ENCODE measurements at places on chromosomes 3 and 15.

- no peak for DNase-seq
Observed at GRCh38 chr3:113141543-113141942, 69.8 kb upstream of the BOC start.

- DNase-seq, result no peak
Observed at GRCh38 chr3:157794771-157795170, 291.6 kb upstream of the VEPH1 start.

DNA sequence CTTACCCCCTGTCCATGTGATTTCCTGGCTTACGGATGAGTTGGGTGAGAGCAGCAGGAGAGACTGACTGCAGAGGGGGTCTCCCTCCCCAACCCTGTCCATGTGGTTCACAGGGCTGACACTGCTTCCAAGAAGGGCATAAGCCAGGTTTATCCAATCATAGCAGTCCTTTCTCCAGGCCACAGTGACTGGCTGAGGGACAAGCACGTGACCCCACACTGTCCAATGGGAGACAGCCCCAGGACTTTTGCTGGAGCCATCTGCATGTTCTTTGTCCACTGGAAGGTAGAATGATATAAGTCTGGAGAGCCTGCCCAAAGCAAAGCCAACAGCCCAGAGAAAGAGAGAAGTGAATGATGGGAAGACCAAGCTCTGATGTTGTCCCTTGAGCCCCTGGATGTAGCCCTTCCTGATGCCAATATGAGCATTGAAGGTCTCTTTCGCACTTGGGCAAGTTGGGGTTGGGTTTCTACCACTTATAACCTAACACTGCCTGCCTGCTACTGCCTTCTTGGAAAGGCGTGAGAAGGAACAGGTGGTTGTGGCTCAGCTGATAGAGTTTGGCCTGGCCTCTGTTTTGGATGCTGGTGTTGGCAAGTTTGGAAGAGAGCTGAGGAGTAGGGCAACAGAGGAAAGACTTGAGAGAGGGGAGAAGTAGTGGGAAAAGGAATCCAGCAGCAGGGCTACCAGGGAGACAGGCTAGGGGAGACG lies 41.3 kb upstream of the GRIP2 start:
- DNase-seq, result no peak

DNA sequence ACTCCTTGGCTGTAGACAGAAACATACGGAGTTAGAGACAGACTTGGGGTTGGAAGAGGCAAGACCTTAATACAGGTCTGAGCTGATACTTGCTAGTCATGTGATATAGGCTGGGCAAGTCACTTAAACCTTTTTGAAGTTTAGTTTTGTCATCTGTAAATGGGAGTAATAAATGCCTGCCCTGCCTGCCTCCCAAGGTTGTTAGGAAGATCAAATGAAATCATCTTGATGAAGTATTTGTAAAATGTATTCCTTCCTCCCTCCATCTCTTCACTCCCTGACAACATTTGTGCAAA lies 2.9 kb downstream of the PXK start:
- DNase-seq, result no peak

- no peak for DNase-seq
Observed at GRCh38 chr3:188842639-188843038, 329.1 kb upstream of the TPRG1 start.

GRCh38 chr15:96818861-96819260 lies 488.4 kb downstream of the NR2F2 start:
- DNase-seq, result no peak

GRCh38 chr3:134363381-134363755 lies 10.9 kb downstream of the AMOTL2 start:
- DNase-seq, result no peak

- peak; percentile 77 for DNase-seq
Observed at GRCh38 chr3:194395778-194396538, 3.1 kb downstream of the GP5 start.

DNA sequence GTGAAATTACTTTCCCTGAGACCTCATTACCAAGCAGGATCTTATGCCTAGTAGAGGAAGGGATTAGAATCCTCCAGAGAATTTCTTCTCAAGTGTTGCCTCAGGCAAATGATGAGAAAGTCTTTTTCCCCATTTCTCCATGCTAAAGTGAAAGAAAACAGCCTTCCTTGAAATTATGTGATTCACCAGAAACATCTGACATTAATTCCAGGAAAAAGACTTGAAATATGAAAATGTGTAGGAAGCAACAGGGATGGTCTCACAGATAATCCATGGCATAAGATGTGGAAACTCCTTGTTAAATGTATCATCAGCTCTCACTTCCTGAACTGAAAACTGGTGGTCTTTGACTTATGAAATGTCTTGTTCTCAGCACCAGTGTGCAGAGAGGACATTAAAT lies 17.9 kb upstream of the ABI3BP start:
- DNase-seq, result no peak

GRCh38 chr3:124960105-124960504 lies 25.6 kb upstream of the MUC13 start:
- DNase-seq, result no peak

GRCh38 chr15:101479851-101480612 lies 9.5 kb downstream of the PCSK6 start:
- DNase-seq, result no peak

- no peak for DNase-seq
Observed at GRCh38 chr15:74032606-74033561, 38.4 kb downstream of the PML start.

DNA sequence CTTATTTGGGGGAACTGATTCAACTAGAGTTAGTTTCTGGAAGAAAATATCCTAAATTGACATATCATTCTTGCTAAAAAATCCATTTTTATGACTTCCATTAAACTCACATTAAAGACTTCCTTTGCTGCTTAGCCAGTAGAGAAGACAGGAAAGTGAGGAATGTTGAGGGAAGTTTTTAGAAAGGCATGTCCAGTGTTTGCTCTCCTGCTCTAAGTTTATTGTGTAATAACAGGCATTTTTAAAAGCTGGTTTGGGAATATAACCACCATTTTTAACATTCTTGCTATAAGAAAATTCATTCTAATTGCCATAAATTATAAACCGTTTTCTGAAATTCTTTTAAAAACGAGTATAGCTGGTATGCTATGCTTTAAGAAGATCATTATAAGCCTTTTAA lies 428.0 kb downstream of the RAP2B start:
- DNase-seq, result no peak

DNA sequence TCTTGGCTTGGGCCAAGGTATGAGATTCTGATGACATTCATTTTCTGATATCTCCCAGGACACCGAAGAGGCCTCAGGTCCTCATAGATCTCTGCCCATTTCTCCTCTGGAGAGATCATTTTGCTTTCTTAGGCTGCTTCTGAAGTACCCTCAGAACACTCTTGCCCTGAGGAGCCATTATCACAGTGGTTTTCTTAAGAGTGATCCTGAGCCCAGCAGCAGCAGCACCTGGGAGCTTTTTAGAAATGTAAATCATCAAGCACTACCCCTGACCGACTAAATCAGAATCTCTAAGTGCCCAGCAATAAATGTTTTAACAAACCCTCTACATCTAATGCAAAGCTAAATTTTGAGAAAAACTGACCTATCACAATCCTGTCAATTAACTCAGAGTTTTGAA lies 40.6 kb upstream of the SLC9A9 start:
- DNase-seq, result no peak

GRCh38 chr3:62446337-62446940 lies 73.1 kb upstream of the FEZF2 start:
- no peak for DNase-seq

DNA sequence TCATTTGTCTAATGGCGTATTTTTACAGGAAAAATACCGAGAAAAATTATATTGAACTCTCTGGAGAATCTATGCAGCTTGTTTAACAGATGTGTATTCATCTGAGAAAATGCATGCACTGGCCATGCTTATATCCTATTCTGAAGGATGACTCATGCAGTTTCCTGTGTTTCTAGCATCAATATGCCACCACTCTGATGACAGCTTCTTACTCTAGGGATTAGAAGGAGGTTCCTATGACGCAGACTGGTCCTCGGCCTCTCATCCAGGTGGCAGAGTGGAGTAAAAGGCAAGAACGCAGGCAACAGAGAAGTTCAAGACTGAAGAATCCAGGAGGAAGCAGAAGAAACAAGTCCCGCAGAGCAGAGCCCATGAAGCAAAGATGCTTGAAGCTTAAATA lies 910.0 kb upstream of the ROBO1 start:
- DNase-seq, result no peak

DNA sequence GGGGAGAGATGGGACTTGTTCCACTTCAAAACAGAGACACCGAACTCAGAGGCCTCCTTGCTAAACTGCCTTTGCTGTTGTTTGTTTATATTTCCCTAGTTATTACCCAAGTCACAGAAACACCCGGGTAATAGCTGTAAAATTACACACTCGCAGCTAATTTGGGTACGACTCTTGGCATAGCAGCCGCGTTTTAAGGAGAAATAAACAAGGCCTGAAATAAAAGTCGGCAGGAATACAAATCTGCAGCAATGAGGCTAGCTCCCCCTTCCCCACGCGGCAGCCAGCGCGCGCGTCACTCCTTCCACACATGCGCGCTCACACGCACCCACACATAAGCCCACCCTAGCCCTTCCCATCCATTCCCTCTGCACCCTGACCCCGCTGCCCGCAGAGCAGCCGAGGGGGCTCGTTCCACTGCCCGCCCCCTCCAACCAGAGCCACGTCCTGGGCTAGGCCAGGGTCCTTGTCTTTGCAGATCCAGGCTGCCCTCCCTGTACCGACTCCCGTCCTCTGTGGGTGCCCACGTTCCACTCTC lies 67.3 kb downstream of the LINGO1 start:
- no peak for DNase-seq

DNA sequence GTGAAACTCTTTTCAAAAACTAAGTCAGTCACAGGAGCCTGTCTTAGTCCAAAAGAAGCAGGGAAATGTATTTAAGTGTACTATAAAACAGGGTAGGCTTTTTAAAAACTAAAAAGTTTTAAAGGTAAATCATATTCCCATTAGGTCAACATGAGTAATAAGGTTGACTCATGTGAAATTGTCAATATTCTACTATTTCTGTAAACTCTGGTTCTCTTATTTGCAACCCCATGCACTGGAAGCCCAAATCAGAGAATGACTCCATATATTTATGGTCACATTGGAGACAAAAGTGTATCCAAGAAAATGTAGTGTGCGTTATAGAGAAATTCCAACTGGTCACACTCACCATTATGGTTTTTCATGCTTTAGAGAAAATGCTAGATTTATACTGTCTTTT lies 600.3 kb upstream of the TGFBR2 start:
- no peak for DNase-seq

GRCh38 chr3:160098261-160098908 lies 109.8 kb downstream of the IL12A start:
- DNase-seq, result no peak

DNA sequence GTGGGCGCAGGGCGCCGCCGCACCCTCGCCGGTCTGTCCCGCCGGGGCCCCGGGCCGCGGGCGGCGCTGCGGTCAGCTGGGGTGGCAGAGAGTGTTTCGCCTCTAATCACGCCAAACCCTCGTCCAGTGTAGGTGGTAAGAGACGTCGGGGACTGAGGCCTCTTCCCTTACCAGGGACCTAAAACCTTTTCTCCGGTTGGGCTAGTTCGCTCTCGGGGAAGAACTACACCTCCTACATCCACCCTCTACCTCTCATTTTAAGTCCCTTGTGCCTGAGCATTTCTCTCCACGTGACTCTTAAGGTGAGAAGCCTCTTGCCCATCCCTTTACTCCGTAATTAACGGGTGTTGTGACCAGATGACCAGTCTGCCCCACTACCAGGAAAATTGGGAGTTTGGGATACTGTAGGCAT lies 520 bp downstream of the TMEM42 start:
- no peak for DNase-seq

DNA sequence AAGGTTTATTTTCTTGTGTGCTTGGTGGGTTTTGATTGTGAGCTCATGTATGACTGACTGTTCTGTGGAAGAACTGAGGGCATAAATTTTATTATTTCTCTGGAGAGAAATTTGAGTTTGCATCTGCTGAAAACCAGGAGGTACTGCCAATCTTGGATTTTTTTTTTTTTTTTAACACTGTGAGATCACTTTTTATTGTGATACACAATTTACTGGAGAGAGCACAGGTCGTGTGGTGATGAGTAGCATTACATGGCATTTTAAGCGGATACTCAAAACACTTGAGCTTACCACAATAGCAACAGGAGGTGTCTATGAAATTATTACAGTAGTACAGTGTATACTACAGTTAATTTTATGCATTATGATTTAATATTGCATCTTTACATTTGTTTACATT lies 237.4 kb downstream of the MFSD1 start:
- no peak for DNase-seq

DNA sequence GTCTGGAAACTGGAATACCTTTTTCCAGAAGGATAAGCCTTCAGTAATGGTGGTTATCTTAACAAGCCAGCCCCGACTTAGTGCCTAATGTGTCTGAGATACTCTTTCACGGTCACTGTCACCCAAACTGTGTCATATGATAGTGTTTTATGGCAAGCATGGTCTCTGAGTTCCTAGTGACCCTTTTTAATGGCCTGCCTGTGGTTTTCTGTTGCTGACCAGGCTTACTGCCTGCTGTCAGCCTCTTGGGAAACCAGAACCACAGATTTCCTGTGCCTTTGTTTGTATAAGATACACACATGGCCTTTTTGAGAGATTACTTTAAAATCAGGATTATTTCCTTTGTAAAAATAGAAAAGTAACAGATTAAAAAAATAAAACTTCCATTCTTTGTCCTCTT lies 22.4 kb downstream of the HPS3 start:
- no peak for DNase-seq
